ENCODE measurements at places on chromosomes 4 and X.

GRCh38 chr4:127686658-127687057, 43.5 kb upstream of the SLC25A31 start:
- DNase-seq, result no peak

GRCh38 chrX:42725196-42725595, 52.8 kb downstream of the PPP1R2C start:
- no peak for DNase-seq

GRCh38 chr4:112279025-112279881, 6.5 kb downstream of the TIFA start:
- no peak for DNase-seq

- no peak for DNase-seq
Measured at GRCh38 chr4:171650543-171650942, 162.7 kb upstream of the GALNTL6 start.

DNA sequence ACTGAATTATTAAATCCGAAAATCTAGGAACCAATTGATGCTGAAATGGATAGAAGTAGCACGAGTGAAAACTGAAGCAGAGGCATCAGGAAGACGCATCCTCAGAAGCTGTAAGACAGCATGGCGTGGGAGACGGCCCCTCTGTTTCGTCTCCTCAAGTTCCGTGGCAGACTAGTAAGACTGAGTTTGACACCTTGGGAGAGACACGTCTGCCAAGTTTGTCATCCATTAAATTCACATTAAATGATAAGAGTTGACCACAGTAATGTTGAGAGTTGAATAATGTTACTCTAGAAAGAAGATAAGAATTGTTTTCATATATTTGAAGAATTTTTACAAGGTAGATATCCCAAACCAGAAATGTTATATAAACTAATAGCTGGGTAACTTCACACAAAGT, 736.1 kb upstream of the FRG1 start:
- no peak for DNase-seq

DNA sequence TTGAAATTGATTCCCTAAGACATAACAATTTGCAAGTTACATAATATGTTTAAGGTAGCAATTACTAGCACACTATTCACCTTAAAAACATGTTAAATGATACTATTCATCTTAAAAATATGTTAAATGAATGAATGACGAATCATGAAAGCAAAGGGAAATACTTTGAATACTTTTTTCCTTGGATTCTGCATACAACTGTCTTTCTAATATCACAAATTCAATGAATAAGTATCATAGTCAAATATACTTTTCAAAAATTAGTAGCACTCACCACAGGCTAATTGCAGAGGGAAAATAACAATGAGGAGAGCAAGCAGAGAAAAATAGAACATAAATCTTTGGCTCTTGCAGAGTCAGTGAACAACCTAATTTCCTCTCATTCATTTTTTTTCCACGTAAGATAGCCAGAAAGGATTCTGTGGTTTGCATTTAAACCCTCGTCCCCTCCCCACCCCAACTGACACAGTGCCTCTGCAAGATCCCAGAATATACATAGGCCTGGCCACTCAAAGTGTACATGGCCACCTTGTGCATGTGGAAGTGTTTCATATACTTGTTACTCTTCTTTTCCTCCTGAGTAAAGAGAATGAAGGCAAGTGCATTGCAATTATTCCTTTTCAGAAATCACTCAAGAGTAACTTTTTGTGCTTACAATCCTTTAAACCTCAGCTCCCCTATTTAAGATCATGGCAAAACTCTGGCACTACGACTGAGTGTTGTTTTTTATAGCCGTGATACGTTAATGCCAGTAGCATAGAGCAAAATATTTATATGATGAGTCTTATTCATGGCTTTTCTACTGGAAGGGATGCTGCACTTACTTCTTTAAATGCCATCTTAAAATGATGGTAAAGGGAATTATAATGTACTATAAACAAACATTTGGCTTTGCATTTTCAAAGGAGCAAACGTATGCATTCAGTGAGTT, 236.4 kb downstream of the PDGFC start:
- DNase-seq, result no peak

GRCh38 chr4:187603093-187604025, 392.2 kb upstream of the ZFP42 start:
- no peak for DNase-seq

DNA sequence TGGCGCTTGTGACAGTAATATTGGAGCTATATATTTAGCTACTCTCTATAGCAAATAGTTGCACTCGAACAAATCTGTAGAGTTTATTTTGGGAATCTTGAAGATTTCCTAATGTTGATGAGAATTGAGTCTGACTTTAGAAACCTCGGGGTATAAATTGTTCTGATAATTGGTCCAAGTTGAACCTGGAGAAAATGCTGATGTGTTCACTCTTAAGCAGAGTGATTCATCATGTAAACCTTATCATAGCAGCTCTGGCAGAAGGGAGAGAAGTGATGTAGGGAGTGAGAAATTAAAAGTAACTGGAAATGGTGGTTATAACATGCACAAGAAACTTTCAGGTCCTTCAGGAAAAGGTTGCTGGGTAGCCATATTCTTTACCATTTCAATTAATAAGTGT, 16.4 kb upstream of the SLC4A4 start:
- DNase-seq, result no peak

Data from CD14-positive monocyte (primary cell).